ENCODE measurements at places on chromosomes 4 and X.

DNA sequence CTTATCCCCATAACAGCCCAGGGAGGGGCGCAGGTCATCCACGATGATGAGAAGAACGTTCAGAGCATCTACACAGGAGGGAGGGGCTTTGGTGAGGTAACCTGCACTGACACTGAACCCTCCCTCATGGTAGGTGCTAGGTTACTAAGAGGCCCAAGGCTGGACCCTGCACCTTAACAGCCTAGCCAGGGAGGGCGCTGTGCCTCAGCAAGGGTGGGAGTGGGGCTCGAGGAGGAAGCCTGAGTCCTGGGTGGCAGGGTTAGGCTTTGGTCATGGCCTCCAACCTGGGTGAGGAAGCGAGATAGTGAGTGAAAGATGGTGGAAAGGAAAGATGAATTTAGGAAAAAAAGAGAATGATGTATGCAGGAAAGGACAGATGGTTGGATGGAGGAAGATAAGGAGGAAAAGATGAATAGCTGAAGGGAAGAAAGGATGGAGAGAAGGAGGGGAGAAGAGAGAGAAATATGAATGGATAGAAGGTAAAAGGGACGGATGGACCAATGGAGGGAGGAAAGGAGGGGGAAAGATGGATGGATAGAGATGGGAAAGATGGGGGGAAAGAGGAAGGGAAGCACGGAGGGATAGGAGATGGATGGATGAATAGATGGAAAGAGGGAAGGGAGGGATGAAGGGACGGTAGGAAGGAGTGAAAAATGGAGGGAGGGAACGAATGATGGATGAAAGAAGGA lies 736 bp downstream of the IDS start:
- DNase-seq: peak; percentile 7

GRCh38 chr4:66609014-66609413 lies 936.3 kb downstream of the CENPC start:
- DNase-seq: no peak

DNA sequence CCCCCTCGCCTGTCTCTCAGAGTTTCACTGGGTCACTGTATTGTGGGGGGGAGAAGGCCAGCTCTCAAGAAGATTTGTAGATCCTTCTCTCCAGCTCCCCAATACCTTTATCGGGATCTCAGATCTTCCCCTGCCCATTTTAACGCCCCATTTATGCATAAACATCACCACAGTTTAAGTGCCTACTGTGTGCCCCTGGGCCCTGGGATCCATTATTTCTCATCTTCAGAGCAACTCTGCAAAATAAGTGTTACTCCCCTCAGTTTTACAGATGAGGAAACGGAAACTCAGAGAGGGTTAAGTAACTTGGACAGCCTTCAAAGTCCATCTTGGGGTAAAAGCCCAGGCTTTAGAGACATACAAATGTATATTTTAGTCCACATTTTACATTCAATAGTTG lies 421 bp upstream of the IGSF1 start:
- DNase-seq: no peak

DNA sequence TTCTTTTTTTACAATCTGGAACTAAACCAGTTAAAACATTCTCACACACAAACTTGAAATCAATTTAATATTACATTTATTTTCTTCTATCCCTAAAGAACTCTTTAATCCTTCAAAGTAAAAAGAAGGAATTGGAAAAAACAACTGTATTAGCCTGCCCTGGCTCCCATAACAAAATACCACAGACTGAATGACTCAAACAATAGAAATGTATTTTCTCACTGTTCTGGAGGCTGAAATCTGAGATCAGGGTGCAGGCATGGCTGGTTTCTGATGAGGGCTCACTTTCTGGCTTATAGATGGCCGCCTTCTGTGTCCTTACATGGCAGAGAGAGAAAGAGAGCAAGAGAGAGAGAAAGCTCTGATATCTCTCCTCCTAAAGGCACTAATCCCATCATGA lies 149.4 kb downstream of the PDGFRA start:
- DNase-seq: no peak

DNA sequence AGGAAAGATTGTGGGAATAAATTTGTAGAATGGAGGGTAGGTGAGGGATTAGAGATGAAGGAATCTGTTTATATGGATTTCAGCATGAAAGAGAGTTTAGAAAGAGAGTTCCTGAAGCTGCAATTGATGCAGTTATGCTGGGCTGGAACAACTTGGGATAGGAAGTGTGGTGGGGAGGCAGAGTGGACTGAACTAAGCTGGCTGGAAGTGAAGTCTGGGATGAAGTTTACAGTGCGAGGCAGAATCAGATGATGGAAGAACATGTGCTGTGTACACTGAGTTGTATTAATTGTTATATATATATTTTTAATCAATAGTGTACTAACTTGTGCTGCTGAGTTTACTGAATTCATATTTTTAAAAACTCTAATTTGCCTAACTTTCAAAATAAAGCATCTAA lies 461.9 kb downstream of the SPRY1 start:
- no peak for DNase-seq

DNA sequence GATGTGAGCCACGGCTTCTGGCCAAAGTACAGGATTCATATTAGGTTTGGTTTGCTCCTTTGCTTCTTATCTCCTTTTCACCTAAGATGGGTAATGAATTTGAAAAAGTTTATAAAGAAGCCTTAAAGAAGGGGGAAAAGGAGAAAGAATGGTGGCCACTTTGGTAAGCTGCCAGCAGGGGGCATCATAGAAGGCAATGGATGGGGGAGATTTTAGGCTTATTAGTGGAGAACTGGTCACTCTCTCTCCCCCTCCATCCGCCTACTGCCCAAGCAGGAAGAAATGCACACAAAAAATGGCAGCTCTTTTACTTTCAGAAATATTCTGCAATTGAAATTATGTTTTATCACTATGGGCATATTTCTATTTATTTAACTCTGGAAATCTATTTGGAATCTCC lies 32.0 kb downstream of the SPARCL1 start:
- no peak for DNase-seq

GRCh38 chr4:162683659-162684370 lies 482.9 kb downstream of the NAF1 start:
- no peak for DNase-seq

DNA sequence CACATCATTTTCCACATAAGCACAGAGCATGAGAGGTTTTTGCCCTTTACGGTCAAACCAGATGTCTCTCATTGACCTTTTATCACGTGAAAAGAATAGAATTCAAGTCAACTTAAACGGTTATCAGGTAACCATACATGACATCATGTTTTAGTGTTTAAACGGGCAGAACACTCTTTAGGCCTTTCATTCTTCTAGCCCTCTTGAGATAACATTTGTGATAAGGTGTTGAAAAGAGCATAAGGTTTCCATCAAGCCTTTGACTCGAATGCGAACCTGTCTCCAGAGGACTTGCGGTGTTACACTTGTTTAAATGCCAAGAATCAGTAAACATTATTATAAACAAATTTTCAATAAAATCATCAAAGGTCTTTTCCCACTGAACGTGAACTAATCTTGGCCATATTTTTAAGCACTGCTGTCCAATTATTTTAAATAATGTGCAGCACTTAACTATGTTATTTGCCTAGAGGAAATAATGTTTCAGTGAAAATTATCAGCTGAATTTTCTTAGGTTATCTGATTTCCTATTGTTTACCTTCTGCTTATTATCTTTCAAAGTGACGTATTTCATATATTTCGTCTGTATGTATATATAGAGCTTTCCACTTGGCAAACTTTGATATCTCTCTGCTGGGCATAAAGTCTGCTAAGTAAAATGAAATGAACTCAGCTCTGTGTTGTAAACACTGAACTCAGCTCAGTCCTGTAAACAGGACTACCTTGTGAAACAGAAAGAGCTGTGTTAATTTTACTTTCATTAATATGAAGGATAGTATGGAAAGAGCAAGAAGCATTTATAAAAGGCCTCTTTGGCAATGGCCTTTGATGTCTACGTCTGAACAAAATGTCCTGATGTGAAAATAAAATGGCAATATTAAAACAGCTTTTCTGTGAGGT lies 33.3 kb downstream of the TENM3 start:
- no peak for DNase-seq

DNA sequence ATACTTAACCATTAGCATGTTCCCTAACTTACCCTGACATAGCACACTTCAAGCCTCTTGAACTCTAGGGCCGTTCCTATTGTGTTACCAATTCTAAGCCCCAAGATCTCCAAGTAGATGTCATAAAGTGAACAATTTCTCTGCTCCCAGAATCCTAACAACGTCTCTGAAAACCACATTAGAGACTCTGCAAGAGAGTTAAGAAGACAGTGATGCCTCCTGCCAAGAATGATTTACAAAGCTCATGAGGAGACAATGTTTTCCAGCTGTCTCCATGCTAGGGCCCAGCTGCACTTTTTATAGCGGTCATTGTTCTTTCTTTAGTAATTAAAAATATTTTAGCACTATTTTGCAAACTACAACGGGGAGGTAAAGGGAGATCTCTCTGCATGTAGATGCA lies 358.4 kb downstream of the PPP3CA start:
- DNase-seq: no peak

- no peak for DNase-seq
These were observed 277.5 kb upstream of the AGTR2 start for GRCh38 chrX:115892787-115893671.

GRCh38 chr4:107603430-107603829 lies 116.6 kb downstream of the PAPSS1 start:
- no peak for DNase-seq

- DNase-seq: no peak
These were observed 81.2 kb downstream of the CXXC4 start for GRCh38 chr4:104413487-104413886.

DNA sequence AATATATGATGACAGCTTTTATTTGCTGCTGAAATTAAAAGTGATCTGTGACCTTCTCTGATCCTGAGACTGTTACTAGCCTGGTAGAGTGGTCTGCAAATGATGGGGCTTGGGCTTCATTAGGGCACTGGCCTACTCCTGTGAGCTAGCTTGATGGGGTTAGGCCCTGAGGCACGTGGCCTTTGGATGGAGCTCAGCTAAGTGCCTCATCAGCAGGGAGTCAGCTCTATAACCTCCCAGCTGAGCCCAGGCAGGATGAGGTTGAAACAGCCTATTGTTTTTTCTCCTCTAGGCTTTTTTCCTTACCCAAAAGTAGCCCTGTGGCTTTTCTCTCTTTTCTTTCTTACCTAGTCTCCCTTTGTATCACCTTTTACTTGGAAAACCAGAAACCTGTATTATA lies 92.2 kb downstream of the AFF2 start:
- no peak for DNase-seq

- no peak for DNase-seq
These were observed 21.0 kb upstream of the IL13RA2 start for GRCh38 chrX:115038406-115038805.
